ENCODE measurements at places on chromosomes 7 and 10. TPM values are rescaled to one million over a fixed set of nuclear protein-coding genes. Genes with fewer than 3 reads are reported as not detected.

The FAM237B gene
- total RNA-seq, result not detected

The SSMEM1 gene
- not detected for total RNA-seq

The NFE2L3 gene
- total RNA-seq, result 0.18 TPM

The CHRM2 gene
- total RNA-seq, result 26.4 TPM

The ZNF92 gene
- 4.7 TPM for total RNA-seq

The UFSP1 gene
- total RNA-seq, result 3.3 TPM

The AGBL3 gene
- 0.41 TPM for total RNA-seq

The EVX1 gene
- total RNA-seq, result not detected

The C1QL3 gene
- total RNA-seq, result 0.09 TPM

The SHH gene
- not detected for total RNA-seq

The ELN gene
- 101 TPM for total RNA-seq

The TRIM50 gene
- total RNA-seq, result not detected

The TEX36 gene
- total RNA-seq, result 2.1 TPM

All from fibroblast of the aortic adventitia (primary cell).